ENCODE measurements at places on chromosomes 13 and 19.

DNA sequence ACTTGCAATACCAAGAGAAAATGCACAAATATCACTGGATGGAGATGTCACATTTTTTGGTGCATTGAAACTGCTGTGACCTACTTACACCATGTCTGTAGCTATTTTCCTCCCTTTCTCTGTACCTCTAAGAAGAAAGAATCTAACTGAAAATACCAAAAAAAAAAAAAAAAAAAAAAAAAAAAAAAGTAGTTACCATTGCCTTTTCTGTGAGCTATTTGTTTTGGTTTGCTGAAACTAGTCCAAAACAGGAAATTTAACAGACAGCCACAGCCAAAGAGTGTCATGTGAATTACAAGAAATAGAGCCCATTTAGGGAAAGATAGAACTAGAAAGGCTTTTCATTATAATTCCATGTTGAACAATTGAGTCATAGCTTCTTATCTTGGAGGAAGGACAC, 37.3 kb downstream of the TNFSF13B start:
- no peak for DNase-seq

DNA sequence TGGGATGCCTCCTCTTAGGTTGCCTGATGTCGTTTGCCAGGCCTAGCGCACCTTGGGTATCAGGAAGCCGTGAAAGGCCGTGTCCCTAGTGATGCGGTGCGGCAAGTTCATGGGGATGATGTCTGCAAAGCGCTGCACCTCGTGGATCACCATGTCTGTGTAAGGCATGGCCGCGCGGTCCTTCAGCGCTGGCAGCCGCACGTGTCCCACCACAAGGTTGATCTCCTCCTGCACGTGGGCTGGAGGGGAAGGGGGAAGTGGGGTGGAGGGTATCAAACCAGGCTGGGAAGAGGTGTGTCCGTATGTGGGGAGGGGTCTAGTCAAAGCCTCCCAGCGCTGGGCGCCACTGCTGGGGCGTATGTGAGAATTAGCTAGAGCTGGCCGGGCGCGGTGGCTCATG, 23.2 kb downstream of the EGLN2 start:
- no peak for DNase-seq

GRCh38 chr13:29411481-29411880, 184.0 kb downstream of the SLC7A1 start:
- no peak for DNase-seq

GRCh38 chr19:50823389-50824042, at the start of gene KLK1:
Gene KLK1 (minus strand): TSS chr19:50823787. CDS start chr19:50823748, 39 bp downstream.
- DNase-seq, result no peak

GRCh38 chr13:109610517-109610916, 175.9 kb downstream of the IRS2 start:
- no peak for DNase-seq
